CMK (cell line): ENCODE measurements at places on chromosomes 13 and 19.

DNA sequence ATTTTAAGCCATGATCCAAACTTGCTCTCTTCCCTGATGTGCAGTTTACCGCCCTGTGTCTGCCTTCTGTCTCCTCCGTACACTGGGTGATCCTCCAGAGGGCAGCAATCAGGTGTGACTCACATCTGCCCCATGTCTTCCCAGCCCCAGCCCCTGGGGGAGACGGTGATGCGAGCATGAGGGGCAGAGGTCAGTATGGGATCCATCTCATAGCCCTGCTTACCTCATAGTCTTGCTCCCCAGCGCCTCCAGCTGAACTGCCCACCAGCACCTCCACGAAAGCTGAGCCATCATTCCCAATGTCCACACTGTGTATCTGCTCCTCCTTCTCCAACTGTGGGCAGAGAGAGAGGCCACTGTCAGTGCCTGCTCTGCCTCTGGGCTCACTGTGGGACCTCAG, 14.6 kb downstream of the XRCC1 start:
- DNase-seq: no peak

DNA sequence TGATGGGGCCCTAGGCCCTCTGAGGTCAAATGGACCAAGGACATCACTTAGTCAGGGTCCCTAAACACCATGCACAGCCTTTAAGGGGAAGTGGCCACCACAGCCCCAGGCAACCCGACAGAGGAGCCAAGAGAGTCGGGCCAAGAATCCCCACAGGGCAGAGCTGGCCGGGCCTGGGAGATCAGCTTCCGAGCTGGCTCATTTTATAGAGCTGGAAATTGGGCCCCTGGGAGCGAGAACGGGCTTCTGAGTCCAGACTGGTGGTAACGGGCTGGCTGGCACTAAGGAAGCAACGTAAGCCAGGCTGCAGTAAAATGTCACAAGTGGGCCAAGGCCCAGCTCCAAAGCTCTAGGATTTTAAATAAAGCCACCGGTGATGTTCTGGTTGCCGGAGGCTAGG, 51.1 kb downstream of the HSPH1 start:
- DNase-seq: no peak

DNA sequence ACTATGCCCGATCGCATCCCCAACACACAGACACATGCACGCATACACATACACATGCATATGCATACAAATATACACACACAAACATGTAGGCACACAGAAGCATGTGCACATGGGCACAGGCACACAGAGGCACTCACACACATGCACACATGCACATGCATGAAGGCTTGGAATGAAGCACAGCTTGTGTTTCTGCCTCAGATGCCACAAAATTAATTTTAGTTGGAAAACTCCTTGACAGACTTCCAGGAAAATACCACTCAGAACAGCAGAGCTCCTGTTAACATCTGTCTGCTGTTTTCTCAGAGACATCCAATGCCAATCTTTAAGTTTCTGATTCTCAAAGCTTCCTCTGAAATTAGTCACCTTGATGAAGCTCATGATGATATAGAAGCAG, 532.7 kb downstream of the RFC3 start:
- no peak for DNase-seq

DNA sequence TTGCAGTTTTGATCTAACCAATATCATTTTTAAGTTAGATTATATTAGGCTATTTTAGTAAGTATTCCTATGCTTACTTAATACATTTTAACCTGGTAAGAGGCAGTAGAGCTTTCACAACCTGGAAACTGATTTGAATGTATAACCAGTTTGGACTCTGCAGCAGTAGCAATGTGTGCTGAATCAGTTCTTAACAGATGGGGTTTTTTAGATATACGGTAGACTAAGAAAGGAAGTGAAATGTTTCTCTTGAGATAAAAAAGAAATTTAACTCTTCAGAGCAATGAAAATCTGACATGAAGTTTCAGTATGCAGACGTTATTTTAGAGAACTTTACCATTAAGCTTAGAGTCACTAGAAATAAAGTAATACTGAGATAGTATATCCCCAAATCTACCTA, 2.7 kb downstream of the NBEA start:
- DNase-seq: no peak

- no peak for DNase-seq
These were observed 8.3 kb downstream of the MAMSTR start for GRCh38 chr19:48711106-48711662.
